LoVo (cell line): ENCODE measurements at places on chromosomes 7 and 10.

GRCh38 chr10:44300666-44301649, 83.9 kb downstream of the CXCL12 start:
- DNase-seq = peak; percentile 59

DNA sequence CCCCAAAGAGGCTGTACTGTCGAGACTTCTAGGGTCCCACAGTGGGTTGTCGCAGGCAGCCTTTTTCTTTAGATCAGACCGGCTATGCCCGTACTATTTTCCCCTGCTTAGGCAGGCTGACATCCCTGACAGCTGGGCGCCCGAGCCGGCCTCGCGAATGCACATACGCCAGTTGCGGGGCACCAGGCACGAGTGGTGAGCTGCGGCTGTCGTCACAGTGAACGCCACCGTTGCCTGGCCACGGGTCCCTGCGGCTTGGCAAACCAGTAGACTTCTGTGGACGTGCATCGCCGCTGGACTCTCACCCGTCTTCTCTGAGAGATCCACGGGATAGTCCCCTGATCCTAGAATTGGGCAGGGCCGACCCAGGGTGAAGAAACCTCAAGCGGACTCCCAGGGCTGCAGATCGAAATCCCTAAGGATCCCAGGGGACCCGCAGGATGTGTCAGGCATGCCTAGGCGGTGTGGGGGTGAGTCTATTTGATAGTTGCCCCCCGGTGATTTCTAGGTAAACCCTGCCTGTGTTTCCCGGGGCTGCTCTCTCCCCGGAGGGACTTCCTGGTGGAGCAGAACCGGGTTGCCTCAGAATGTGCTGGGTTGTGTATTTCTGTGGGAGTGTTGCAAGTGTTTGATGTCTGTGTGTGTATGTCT, 33.0 kb upstream of the ZNF273 start:
- no peak for DNase-seq

GRCh38 chr7:135308583-135309327, 75.1 kb downstream of the STRA8 start:
- DNase-seq = no peak

DNA sequence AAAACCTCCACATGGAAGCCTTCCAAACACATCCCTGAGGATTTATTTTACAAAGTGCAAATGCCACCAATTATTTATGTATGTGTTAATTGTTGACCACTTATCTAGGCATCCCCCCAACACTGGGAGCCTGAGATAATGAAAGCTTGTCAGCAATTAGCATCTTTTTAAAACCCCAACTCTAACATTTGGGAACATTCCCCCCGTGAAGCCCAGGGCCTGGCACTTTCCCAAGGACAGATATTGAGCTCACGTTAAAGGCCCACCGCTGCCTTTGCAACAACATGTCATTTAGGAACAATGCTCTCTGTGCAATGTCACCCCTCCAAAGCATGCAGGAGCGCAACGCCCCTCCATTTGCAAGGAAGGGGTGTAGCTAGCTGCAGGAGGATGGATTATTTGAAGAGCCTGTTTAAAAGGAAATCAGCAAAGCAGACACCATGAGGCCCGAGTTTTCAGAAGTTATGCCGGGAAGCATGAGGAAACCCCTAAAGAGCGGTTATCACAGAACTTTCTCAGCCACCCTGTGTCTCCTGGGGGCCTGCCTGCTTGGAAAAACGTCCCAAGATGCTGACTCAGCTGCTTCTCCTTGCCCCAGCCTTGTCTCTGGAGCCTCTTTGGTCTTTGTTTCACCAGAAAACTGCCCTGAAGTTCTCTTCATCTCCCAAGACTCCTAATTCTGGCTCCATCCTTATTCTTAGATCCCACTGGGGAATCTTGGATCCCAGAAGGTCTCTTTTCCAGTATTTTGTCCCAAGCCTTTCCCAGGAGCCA, 444.1 kb downstream of the GRID1 start:
- DNase-seq = no peak

GRCh38 chr7:92765725-92766124, 70.6 kb downstream of the CDK6 start:
- peak; percentile 71 for DNase-seq

- DNase-seq = peak; percentile 15
Observed at GRCh38 chr7:92244808-92245486, 767 bp downstream of the KRIT1 start.

DNA sequence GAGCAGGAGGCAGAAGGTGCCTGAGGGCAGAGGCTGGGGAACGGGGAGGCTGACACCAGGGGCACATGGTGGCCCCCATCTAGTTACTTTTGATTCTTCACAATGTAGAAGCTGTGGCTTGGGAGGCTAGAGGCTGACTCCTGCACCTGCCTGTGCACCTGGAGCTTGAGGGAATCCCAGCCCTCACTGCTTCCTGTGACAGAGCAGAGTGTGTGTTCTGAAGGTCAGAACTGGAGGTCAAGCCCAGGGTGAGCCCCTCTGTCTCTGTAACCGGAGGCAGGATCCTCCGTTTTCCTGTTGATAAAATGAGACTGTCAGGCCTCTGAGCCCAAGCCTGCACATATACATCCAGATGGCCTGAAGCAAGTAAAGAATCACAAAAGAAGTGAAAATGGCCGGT, 124.8 kb downstream of the ACTR3B start:
- no peak for DNase-seq

DNA sequence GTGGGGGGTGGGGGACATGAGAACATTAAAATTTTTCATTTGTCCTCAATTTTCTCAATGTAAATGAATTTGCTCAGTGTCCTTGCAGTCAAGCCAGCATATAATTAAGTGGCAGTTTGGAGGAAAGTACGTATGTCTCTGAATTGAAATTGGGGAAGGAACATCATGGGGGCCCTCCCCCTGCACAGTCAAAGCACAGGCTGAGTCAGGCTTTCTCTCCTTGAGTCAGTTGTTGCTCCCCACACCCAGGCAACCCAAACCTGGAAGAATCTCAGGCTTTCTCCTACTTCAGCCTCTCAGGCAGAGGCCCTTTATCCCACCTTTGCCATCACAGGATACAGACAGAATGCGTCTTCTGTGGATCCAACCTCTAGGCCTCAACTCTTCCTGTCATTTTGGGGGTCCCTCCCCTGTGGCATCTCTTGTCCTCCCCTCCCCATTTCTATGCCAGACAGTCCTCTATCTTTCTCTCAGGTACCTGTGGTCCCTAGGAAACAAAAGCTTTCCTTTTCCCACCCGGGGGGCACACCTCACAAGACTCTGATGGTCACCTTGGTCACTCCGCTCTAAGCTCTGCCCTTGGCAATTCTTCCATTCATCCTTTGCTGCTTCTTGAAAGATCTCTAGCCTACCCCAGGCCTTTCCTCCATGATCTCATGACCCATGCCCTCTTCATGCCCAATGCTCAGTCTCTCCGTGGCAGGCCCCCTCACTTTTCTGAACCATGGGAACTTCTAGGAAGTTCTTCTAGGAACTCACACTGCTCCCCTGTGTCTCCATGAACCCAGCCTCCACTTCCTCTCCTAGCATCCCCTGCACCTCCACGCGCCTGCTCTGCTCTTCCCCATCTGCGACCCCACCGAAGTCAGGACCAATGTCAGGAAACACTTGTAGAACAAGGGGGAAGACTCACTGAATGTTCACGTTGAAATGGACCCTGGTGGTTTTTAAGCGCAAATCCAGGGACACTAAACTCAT, 40.4 kb downstream of the CREB3L2 start:
- no peak for DNase-seq

GRCh38 chr7:140610204-140611165, 30.1 kb downstream of the DENND2A start:
- DNase-seq = no peak

GRCh38 chr7:31192986-31193385, 140.9 kb downstream of the ADCYAP1R1 start:
- DNase-seq = peak; percentile 38

DNA sequence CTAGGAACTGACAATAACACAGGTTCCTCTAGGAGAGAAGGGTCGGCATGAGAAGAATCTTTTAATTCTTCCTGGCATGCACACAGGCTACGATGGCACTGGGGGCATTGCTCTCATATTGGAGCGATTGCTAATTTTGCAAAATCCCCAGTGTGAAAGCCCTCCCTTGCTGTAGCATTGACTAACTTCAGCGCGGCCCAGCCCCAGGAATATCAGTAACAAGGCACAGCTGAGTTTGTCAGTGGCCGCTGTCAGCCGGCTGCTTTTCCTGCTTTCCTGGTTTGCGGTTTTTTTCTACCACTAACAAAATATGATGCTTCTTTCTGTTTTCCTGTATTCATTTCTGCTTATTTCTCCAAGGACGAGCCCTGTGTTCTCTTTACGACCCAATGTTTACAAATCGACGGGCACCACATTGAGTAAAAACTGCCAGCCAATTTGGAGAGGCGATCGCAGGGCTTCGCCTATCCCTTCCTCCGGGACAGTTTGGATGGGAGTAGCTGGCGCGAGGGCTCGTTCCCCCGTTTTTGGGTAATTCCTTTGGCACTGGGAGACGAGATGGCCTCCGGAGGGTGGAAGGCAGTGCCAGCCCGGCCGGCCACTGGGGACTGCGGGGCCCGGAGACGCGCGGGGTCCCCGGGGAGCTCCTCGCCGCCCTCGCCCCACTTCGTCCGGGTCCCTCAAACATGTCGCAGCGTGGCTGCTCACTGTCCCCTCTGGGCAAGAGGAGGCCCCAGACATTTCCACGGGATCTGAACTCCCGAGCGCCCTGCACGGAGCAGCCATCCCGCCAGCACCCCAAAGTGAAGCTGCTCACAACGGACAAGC, 967 bp downstream of the ADARB2 start:
- no peak for DNase-seq

DNA sequence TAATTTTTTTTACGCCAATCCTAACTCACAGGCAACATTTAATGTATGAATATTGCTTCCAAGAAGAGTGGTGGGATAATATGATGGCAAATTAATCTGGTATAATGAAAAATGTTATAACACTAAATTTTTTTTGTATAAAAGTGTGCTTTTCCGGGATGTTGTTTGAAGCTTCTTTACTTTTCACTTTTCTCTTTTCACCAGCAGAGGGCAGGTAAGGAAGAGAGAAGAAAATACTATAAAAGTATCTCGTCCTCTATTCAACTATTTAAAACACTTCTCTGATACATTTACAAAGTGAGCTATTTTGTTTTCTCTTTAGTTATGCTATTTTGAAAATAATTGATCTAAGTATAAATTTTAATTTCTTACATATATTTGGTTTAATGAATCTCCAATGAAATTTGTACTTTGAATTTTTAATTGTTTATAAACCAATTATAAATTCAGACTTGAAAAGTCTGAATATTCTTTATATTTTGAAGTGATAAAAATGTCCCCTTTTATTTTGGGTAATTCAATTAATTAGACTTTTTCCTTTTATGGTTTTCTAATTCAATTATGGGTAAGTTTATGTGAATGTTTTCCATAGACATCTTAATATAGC, 20.7 kb upstream of the CFTR start:
- DNase-seq = peak; percentile 69
